Neuronal stem cell (in vitro differentiated cells): ENCODE measurements at places on chromosomes 16 and 17.

- no peak for DNase-seq
Measured at GRCh38 chr16:89721546-89722391, 432 bp downstream of the ZNF276 start.

DNA sequence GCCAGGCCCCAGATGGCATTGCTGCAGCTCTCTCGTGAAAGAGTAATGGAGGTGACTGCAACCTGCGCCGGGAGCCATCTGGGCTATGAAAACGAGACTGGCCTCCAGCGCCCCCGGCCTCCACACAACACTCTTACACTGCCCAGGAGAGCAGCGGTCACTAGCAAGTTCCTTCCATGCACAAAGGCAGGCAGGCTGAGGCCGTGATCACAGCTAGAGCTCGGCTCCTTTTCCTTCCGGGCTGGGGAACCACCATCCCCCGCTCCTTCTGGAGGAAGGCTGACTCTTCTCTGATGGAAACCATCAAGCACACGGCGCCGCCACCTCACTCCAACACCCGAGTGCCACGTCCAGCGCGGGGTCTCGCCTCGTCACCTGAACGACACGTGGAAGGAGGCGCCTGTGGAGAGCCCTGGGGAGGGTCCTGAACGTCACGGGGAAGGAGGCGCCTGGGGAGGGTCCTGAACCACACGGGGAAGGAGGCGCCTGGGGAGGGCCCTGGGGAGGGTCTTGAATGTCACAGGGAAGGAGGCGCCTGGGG lies 61.9 kb downstream of the KLHDC4 start:
- DNase-seq: no peak

GRCh38 chr16:85107083-85107482 lies 5.2 kb downstream of the CIBAR2 start:
- DNase-seq: no peak

DNA sequence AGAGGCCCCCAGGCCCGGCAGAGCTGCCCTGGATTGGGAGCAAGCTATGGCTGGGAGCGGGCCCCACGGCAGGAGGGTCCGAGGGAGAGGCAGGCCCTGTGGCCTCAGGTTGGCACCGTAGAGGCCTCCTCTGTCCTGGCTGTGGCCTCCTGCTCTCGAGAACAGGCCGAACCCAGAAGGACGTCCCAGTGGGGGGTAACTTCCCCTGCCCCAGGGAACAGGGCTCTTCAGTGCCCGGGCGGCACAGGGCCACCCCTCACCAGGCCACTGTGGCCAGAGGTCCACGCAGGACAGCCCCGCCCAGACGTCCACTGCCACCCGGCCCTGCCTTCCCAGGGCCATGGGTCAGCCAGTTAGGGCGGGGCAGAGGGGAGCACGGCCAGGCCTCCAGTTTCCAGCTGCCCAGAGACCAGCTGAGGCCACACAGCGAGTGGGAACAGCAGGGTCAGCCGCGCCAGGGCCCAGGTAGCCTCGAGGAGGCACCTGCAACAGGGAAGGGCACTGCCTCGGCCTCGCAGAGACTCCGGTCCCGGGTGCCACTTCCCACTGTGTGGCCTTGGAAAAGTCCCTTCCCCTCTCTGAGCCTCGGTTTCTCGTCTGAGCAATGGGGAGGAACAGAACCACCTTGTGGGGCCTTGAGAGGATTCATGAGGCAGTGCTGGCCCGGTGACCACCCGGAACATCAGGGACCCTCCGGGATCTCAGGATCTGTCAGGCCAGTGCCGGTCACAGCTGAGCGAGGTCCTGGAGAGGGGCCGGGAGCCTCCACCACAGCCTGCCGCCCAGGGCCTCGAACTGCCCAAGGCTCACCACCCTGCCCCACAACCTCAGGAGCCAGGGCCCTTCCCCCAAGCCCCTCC lies 32.0 kb downstream of the ZNF469 start:
- no peak for DNase-seq

- no peak for DNase-seq
Measured at GRCh38 chr17:7864995-7865650, 7.3 kb downstream of the CYB5D1 start.

- no peak for DNase-seq
Measured at GRCh38 chr17:55440391-55440790, 18.8 kb upstream of the MMD start.
